ENCODE measurements at places on chromosomes 16 and 17. TPM values are rescaled to one million over a fixed set of nuclear protein-coding genes. Genes with fewer than 3 reads are reported as not detected.

Gene DNAH3
- not detected for total RNA-seq

Gene MEOX1
- 0.07 TPM for total RNA-seq

Gene ST6GALNAC2
- 0.76 TPM for total RNA-seq

Gene COPZ2
- total RNA-seq: 62.9 TPM

Gene ITGAX
- total RNA-seq: not detected

Gene C17orf50
- total RNA-seq: not detected

Gene TENT4B
- 12.9 TPM for total RNA-seq

Gene NPIPA8
- total RNA-seq: not detected

Gene PRSS33
- not detected for total RNA-seq

Gene KRT32
- total RNA-seq: not detected

Gene STX4
- total RNA-seq: 25.5 TPM

Gene ZNF469
- 7.2 TPM for total RNA-seq

Gene SOX8
- 0.72 TPM for total RNA-seq

Gene GPRC5B
- 2.7 TPM for total RNA-seq

Gene REXO5
- 3.0 TPM for total RNA-seq

Gene CCT6B
- 0.52 TPM for total RNA-seq
